Hindlimb muscle (tissue), 1 donor: ENCODE measurements at places on chromosomes 2 and 18. TPM values are rescaled to one million over a fixed set of nuclear protein-coding genes. Genes with fewer than 3 reads are reported as not detected.

The LYPD1 gene
- 3.3 TPM for polyA plus RNA-seq

The COLEC11 gene
- 0.56 TPM for polyA plus RNA-seq

The HOXD8 gene
- polyA plus RNA-seq: 45.0 TPM

The DNAJC5G gene
- polyA plus RNA-seq: 0.34 TPM

The MC2R gene
- 0.23 TPM for polyA plus RNA-seq

The CFAP65 gene
- not detected for polyA plus RNA-seq

The CYP26B1 gene
- polyA plus RNA-seq: 13.1 TPM

The SOWAHC gene
- polyA plus RNA-seq: 6.5 TPM

The DLGAP1 gene
- polyA plus RNA-seq: 1.5 TPM

The FAM161A gene
- 14.3 TPM for polyA plus RNA-seq

GRCh38 chr2:10231551-10232085 lies 71.1 kb upstream of the HPCAL1 start:
- DNase-seq: no peak

- DNase-seq: no peak
Observed at GRCh38 chr2:43073401-43073825, 153.0 kb downstream of the ZFP36L2 start.

DNA sequence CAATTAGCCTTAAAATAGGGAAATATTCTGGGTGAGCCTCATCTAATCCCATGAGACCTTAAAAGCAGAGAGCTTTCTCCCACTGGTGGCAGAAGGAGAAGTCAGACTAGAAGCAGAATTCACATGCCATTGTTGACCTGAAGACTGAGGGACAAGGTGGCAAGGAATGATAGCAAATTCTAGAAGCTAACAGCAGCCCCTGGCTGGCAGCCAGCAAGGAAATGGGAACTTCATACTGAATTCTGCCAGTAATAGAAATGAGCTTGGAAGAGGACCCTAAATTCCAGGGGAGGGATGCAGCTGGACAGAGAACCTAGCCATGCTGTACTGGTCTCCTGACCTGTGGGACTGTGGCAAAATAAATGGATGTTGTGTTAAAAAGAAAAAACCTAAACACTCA lies 19.5 kb downstream of the B3GNT7 start:
- DNase-seq: no peak

- DNase-seq: no peak
Observed at GRCh38 chr2:28663359-28663758, 88.3 kb upstream of the PPP1CB start.

DNA sequence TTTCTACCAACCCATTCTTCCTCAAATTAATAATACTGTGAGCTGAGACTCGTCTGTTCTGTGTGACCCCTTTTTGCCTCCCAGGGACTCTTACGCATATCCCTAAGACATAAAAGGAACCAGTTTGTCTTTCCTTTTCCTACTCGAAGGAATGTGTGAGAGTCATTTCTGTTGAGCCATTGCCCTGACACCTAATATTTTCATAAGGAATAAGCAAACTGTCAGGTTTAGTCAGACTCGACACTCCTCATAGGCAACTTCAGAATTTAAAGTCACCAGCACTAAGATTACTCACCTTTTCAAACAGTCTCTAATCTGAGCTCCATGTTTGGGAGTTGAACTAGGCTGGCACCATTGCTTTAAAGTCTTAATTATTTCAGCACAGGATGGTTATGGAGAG lies 305.5 kb downstream of the IKZF2 start:
- no peak for DNase-seq

DNA sequence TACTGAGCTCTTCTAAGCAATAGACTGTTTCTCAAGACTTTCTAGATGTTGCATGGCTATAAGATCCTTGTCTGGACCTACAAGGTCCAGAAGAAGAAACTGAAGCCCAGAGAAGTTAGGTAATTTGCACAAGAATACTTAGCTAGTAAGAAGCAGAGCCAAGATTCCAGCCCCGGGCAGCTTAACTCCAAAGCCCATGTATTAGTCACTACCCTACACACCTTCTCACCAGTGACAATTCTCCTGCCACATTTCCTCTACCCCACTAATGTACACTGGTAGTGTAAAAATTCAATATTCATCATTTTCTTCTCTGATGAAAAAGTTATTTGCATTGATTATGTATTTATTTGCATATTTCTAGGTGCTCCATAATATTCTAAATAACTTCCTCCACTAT lies 95.5 kb upstream of the CREB1 start:
- no peak for DNase-seq

DNA sequence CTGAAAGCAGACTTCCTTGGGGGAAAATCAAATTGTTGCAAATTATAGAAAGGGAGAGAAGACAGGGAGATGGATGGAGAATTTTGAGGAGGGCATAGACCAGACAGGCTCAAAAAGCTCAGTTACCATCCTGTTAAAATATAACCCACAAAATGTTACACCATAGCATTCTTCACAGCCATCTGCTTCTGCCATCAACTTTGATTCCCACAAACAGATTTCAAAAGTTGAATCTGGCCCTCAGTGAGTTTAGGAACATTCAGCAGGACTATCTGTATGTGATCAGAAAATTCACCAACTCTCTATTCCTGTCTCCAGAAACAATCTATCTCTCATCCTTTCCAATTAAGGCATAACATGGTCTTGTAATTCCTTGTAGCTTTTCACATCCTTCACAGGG lies 159.8 kb upstream of the CCDC68 start:
- no peak for DNase-seq

GRCh38 chr2:198546122-198546521 lies 741.7 kb downstream of the PLCL1 start:
- DNase-seq: no peak

GRCh38 chr18:25962919-25963318 lies 127.5 kb downstream of the SS18 start:
- no peak for DNase-seq

GRCh38 chr2:233981574-233982420 lies 64.6 kb downstream of the TRPM8 start:
- DNase-seq: no peak

DNA sequence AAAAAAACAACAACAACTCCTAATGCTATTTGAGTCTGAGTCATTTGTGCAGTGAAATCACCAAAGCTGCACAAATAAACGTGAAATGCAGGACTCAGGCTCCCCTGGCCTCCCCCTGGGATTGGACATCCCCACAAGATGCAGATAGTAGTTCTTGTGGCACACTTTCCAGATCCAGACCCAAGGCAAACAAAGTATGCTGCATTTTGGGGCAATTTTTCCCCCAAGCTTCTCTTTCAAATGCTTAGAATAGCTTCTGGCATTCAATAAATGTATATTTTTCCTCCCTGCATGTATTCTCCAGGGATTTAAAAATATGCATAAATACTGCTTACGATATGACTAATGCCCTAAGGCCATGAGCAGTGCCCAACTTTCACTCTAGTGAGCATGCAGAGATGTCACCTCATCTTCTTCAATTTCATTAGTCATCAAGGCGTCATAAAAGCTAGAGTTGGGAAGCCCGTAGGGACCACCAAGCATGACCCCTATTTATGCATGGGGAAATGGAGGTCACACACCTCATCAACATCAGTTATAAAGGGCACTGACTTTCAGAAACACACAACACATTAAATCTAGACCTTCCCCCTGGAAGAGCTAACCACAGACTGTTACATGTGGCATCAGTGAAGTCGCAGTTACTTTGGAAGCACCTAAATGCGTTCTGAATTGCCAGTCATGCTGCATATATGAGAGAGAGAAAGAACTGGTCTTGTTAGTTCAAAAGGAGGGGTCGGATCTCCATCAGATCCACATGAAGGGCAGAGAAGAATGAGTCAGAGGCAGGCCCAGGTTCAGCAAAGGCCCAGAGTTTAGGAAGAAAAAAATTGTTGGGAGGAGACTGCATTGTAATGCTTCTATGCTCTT lies 374.1 kb downstream of the LPIN1 start:
- no peak for DNase-seq

DNA sequence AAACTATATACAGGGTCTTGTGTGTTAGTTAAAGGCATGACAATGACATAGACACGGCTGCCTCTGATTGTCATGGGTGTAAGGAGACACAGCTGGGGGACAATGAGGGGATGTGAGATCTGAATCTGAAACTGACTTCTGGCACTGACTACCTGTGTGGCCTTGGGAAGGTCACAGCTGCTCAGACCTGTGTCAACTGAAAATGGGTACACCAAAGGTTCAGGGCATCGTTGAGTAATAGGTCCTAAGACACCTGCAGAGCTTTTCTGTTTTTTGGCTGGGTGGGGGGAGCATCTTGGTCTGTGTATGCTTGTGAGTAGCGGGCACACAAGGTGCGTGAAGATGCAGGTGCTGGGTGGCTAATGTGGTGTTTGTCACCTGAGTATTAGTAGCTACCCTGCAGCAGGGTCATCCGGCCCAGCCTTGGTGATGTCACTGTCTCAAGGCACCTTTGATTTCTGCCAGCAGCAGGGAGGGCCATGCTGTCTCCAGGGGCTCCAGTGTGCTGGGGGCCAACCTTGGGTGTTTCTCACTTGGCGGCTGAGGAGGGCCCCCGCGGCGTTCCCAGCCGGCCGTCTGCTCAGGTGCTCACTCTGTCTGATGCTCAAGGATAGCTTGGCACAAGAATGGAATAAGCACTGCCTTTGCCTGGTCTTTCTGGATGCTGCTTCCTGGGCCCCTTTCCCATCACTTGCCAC lies 53.1 kb upstream of the HS6ST1 start:
- no peak for DNase-seq

- no peak for DNase-seq
Observed at GRCh38 chr2:230908595-230909191, 16.3 kb downstream of the GPR55 start.

DNA sequence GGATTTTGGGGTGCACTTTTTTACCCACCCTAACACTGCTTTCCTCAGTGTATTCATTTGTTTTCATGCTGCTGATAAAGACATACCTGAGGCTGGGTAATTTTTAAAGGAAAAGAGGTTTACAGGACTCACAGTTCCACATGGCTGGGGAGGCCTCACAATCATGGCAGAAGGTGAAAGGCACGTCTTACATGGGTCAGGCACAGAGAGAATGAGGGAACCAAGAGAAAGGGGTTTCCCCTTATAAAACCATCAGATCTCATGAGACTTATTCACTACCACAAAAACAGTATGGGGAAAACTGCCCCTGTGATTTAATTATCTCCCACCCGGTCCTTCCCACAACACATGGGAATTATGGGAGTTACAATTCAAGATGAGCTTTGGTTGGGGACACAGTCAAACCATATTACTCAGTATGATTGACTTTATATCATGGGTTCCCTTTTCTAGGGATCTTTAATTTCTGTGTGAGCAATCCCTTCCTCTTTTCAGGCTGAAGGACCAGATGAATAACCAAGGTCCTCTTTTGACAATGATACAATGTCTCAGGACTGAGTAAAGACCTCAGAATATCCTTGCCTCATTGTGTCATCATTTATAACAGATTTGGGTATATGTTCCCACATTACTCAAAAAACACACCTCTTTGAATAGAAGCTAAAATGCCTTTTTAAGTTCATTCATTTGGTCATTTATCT lies 100.1 kb upstream of the TRIB2 start:
- no peak for DNase-seq

- peak; percentile 19 for DNase-seq
Observed at GRCh38 chr2:230713331-230714135, 891 bp downstream of the CAB39 start.

DNA sequence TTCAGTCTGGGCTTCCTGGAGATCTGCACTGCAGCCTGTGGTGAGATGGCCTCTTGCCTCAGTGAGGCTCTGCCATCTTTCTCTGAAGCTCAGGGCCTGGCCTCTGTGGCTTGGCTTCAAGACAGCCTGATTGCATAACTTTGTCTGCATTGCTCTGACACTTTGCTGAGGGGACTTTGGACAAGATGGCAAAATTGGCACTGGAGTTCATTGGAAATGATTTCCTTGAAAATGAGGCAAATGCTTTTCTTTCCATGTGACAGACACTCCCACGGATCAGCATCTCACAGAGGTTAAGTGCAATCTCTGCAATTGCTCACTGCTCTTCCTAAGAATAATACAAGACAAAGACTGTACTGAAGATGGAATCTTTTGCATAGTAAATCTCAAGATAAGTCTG lies 166.8 kb downstream of the KCNS3 start:
- DNase-seq: no peak

DNA sequence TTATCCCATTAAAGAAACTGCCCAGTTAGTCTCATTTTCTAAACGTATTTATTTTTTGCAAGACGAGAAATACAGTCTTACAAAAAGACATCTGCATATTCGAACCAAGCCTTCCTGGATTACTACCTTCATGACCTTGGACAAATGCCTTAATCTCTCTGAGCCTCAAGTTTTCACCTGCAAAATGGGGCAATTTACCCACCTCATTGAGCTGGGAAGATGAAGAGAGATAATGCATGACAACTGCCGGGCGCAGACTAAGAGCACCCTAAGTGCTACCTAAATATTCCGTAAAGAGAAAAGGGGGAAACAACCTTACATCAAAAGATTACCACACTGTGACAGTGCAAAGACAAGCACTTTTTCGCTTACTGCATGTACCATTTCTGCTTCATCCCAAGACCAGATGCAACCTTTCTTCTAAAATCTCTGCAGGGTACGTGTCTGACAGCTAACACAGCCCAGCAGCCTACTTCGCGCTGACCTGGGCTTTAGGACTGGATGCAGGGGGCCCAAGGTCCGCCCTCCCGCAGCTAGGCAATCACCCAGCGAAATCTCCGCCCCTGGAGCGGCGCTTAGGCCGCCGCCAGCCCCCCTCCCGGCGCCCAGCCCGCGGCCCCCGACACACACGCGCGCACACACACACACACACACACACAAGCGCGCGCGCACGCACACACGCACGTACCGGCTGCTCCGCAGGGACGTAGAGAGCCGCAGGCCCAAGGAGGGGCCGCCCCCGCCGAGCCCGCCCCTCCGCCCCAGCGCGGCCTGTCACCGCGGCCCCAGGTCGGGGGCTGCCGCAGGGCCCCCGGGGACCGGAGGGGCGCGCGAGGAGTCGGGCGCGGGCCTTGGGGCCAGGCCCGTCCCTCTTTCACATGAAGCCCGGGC lies 766 bp downstream of the MAP3K2 start:
- DNase-seq: peak; percentile 91

DNA sequence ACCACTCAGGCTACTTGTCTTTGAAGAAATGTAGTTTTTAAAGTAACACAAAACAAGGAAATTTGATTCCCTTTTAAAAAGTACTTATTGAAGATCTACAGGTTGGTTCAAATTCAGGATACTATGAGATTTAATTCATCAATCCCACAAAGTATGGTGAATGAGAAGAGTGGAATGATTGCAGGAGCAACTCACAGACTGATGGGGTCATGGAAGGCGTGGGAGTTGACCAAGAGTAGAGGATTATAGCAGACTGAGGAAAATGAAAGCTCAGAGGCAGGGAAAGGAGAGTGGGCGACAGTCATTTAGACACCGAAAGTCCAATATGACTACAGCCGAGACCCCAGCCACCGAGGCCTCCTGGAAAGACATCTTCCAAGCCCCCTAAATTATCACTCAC lies 12.5 kb upstream of the DAPL1 start:
- no peak for DNase-seq

GRCh38 chr18:47288741-47289140 lies 37.3 kb upstream of the SKOR2 start:
- DNase-seq: no peak

GRCh38 chr2:52686935-52687334 lies 1080.7 kb upstream of the CHAC2 start:
- DNase-seq: no peak

DNA sequence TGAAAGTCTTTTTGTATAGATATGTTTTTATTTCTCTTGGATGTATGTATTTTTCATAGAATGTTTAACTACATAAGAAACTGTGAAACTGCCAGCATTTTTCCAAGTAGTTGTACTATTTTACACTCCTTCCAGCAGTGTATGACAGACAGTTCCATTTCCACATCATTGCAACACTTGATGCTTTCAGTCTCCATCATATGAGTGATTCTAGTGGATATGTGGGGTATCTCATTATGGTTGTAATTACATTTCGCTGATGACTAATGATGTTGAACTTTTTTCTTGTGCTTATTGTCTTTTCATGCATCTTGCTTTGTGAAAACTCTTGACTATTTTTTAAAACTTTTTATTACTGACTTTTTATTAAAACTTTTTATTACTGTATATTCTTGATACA lies 101.4 kb downstream of the ARHGAP28 start:
- no peak for DNase-seq
